Spinal cord (tissue), 10 donors: ENCODE measurements at places on chromosomes 1 and 21.

GRCh38 chr1:66374148-66374547 lies 159.8 kb upstream of the SGIP1 start:
- DNase-seq = no peak

GRCh38 chr1:72051538-72051937 lies 230.8 kb downstream of the NEGR1 start:
- DNase-seq = no peak

GRCh38 chr1:167425482-167425881 lies 92.8 kb downstream of the CD247 start:
- DNase-seq = no peak

DNA sequence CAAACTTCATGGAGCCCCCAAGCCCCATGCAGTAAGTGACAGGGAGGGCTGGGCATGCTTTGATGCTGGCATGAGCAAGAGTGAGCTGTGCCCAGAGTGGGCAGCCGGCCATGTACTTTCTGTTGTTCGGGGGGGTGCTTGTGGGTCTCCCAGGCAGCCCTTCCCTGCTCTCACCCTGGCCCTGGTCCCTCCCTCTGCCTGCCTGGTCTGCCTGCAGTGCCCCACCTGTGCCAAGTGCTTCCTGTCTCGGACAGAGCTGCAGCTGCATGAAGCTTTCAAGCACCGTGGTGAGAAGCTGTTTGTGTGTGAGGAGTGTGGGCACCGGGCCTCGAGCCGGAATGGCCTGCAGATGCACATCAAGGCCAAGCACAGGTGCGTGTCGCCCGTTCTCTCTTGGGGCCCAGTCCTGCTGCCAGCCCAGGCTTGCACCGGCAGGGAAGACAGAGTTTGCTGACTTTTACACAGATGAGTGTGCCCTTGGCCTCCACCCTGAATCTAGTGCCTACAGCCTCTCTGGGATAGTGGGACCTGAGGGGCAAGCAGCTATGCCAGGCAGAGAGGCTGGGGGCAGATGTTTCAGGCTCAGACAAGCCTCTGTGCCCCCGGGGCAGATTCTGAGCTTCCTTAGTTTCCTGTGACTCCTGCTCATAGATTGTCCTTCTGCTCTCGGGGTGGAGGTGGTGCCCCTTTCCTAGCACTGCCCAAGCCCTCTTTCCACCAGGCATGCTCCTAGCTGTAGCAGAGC lies 7.6 kb downstream of the ZBTB48 start:
- DNase-seq = no peak

GRCh38 chr1:43977376-43978263 lies 1.4 kb upstream of the B4GALT2 start:
- no peak for DNase-seq

- DNase-seq = no peak
Observed at GRCh38 chr1:111561328-111561727, 57.9 kb upstream of the ADORA3 start.

DNA sequence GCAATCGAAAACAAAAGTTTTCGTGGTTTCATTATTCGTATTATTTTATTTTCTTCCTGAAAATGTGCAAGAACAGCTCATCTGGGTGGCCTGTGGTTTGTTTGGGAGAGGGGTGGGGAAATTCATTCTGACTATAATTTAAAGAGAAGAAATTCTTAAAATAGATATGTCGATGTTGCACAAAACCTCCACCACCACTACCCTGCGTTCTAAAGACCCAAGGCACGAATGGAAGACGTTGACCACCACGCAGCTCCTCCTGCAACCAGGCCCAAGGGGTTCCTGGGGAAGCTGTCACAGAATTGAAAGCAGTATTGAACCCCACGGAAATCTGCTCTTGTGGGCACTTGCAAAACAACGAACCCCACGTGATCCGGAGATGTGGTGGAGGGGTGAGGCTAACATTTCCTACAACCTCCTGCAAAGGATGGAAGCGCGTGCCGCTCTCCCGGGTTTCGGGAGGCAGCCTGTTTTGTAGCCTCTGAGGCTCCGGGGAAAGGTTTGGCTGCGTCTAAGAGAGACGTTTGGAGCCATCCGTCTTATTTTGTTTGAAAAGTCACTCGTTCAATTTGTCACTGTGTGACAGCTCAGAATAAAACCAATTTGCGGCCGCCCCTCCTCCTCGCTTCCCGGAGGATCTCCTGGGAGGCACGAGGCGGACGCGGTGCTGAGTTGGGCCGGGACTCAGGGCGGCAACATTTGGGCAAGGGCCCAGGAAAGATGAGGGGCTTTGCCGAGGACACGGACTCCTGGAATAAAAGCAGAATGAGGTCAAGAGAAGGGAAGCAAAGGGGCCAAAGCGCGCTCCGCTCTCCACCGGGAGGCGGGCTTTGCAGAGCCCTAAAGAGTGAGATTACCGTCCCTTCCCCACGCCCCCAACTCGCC lies 810 bp upstream of the HLX start:
- peak; percentile 44 for DNase-seq

- peak; percentile 45 for DNase-seq
Observed at GRCh38 chr1:75132242-75132811, 1.9 kb upstream of the LHX8 start.

- no peak for DNase-seq
Observed at GRCh38 chr1:65942476-65942875, 149.8 kb downstream of the PDE4B start.

- DNase-seq = no peak
Observed at GRCh38 chr1:54416435-54416834, 10.2 kb upstream of the SSBP3 start.

DNA sequence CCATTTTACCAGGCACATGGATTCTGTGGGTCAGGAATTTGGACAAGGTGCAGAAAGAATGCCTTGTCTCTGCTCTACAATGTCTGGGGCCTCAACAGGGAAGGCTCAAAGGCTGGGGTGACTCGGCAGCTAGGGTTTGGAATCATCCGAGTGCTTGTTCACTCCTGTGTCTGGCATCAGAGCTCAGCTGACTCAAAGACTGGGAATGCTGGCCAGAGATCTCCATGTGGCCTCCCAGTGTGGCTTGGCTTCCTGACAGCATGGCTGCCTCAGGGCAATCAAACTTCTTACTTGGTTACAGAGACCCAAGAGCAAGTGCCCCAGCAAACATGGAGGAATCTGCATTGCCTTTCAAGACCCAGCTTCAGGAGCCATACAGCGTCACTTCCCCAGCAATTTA lies 110.5 kb downstream of the TOMM20 start:
- DNase-seq = no peak

- no peak for DNase-seq
Observed at GRCh38 chr1:214650664-214651063, 47.7 kb downstream of the CENPF start.

GRCh38 chr1:235069176-235069575 lies 59.5 kb downstream of the TOMM20 start:
- no peak for DNase-seq

GRCh38 chr1:156489166-156489934 lies 11.2 kb downstream of the MEF2D start:
- no peak for DNase-seq

- peak; percentile 88 for DNase-seq
Observed at GRCh38 chr1:156601122-156601830, at the start of gene GPATCH4. GPATCH4 (minus strand) TSS chr1:156601479.

DNA sequence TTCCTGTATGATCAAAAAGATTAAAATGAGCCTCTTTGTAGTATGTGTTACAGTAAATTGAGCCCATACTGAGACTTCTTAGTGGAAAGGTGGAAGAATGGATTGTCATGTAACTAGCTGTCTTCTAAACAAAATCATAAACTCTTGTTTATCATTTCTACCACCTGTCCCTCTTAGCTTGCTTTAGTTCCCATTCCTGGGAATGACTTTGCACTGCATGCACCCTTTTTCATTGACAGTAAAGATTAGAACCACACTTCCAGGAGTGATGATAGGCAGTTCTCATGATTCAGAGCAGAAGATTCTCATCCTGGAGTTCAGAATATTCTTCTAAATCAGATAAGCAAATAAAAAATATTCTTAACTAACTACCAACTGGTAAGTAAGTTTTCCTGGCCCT lies 28.0 kb downstream of the DENND2D start:
- no peak for DNase-seq

GRCh38 chr1:35441926-35442579 lies 115.2 kb downstream of the KIAA0319L start:
- no peak for DNase-seq

- no peak for DNase-seq
Observed at GRCh38 chr1:247386687-247387086, 29.3 kb upstream of the NLRP3 start.

GRCh38 chr1:29531596-29531995 lies 295.3 kb downstream of the PTPRU start:
- no peak for DNase-seq

DNA sequence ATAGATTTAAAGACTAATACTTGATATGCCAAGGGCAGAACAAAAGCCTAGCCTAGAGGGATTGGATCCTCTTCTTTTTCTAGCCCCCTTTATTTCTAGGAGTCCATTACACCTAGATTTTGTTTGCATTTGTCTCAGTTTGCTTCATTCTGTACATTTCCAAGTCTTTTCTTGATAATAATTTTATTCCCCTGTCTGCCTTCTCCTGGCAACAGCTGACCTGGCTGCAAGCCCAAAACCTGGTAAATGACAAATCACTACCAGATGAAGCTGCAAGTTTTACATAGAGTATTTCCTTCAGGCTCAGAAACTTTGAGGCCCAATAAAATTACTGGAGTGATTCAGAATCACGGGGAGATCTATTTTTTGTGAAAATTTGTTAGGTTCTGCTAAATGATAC lies 36.5 kb upstream of the LHX8 start:
- peak; percentile 57 for DNase-seq

GRCh38 chr1:226223786-226224244 lies 351 bp downstream of the MIXL1 start:
- no peak for DNase-seq

DNA sequence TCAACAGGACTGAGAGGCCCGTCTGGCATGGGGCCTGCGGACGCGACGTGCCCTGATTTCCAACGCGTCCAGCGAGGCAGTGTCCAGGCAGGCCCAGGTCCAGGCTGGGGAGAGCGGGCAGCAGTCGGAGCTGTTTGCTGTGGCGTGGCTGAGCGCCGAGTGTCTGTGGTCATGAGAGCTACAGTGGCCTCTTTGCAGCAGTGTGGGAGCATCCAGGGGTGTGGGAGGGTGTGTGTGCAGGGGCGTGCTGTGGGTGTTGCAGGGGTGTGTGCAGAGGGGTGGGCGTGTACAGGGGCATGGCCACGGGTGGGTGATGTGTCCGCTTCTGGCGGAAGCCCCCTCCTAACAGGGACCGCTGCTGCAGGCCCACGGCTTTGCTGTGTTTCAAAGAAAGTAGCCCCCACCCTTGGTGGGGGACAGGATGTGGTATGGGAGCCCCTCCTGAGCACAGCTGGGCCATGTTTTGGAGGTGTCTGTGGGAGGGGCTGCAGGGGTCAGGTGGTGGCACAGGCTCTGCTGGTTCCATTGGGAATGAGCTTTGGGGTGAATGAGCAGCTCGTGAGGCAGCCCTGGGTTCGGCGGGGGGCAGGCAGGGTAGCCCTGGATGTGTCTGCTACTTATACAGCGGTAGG lies 17.7 kb downstream of the PLCH2 start:
- peak; percentile 53 for DNase-seq

GRCh38 chr1:16087733-16088132 lies 14.3 kb upstream of the FAM131C start:
- no peak for DNase-seq

DNA sequence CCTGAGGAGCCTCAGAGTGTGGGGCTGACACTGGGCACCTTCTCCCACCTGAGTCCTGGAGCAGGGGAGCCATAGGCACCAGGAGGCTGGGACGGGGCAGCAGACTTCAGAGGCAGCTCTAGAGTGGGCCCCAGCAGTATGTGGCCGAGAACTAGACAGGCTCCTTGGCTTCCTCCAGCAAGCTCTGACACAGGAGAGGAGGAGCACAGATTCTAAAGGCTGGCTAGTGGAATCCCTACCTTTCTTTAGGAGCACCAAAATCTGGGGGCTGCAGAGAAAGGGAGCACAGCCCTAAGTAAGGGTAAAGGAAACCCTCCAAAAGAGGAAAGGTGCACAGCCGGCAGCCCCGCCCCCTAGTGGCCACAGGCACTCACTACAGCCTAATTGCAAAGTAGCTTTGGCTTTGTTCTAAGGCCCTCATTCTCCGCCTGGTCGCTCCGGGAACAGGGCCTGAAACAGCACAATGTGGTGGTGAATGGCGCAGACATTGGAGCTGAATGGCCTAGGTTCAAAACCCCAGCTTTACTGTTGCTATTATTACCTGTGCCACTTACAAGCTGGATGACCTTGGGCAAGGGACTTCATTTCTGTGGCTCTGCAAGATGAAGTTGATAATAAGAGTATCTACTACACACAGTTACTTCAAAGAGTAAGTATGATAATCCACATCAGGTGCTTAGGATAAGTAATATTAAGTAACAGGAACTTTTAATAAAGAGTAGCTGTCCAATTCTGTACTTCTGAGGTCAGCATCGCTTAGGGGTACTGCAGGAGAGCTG lies 8.8 kb upstream of the GUCA2A start:
- peak; percentile 24 for DNase-seq

DNA sequence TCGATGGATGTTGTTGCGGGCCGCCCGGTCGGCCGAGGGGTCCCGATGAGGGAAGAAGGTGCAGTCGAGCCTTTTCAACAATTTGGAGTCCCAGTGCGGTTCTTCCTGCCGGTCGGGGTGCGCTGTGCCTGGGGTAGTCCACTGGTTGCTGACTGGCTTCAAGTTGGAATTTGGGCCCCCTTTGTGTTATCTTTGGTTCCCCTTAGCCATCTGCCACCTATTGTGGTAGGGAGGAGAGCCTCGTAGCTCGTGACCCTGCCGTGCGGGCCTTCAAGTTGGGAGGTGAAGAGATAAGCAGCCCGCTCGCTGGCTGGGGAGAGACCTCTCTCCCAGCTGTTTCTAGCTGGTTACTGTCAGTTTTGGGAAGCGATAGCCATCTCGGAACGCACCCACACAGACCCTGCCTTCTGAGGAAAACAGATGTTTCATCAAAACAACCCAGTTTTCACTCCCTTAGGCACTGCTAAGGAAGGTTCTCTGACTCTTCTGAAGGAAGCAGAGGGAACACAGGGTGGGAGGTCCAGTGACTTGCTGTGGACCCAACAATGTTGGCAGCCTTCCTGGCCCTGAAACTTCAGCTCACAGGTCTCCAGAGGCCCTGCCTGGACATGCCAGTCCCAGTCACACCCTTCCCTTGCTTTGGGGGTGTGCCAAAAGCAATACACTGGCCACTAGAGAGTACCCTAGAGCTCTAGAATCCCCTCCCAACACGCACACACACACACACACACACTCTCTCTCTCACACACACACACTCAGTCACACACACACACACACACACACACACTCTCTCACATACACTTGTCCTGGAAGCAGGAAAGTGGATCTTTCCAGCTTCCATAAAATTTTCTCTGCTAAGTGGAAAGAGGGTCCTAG lies 1.0 kb downstream of the BTG2 start:
- DNase-seq = peak; percentile 83

DNA sequence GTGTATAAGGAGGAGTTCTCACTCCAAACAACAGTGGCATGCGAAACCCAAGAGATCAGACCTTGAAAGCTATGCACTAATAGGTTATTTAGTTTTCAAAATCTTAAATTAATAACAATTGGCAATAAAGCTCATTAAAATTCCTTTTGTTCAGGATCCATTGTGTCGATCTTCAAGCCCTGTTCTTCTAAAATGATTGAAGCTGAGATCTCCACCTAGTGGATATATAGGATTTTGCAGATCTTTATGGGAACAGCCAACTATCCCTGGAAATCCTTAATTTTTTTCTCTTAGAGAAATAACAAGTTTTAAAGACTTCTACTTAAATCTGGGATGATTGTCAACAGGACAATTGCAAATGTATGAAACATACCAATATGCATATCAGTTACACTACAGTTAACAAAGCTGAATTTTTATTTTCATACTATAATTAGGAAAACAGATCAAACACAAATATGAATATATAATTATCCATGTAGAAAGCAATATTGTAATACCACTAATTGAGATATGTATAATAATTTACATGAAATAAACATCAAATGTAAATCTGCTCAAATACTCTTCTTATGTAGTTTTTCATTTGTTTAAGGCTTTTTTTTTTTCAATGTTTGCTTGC lies 43.3 kb downstream of the LRRC53 start:
- peak; percentile 51 for DNase-seq
